ENCODE measurements at places on chromosomes 5 and 9.

DNA sequence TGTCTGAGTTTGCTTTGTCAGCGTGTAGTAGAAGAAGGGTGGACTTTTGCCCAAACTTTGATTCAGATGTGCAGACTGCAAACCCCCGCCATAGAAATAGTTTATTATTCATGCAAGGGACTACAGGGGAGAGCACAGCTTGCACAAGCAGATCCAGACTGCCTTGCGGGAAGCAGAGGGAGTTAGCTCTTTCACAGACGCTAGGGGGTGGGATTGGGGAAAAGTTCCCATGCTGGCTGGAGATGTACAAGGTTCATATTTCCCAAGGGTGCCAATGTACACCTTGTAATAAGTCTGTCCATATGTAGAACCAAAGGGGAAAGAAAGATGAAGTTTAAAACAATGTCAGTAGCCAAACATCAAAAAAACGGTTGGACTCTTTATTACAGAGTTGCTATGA, 749.7 kb upstream of the COX7C start:
- no peak for DNase-seq

- peak; percentile 38 for DNase-seq
These were observed at the start of gene SHISAL2B for GRCh38 chr5:64690417-64691151. TSS of gene SHISAL2B (plus strand) at chr5:64690503. CDS start at chr5:64690624, 121 bp downstream.

- no peak for DNase-seq
These were observed 14.4 kb downstream of the ADAMTS19 start for GRCh38 chr5:129474544-129474943.

- DNase-seq: no peak
These were observed 55.8 kb upstream of the SMARCA2 start for GRCh38 chr9:1959371-1959770.

GRCh38 chr5:36743891-36744772, 132.4 kb upstream of the NIPBL start:
- no peak for DNase-seq

DNA sequence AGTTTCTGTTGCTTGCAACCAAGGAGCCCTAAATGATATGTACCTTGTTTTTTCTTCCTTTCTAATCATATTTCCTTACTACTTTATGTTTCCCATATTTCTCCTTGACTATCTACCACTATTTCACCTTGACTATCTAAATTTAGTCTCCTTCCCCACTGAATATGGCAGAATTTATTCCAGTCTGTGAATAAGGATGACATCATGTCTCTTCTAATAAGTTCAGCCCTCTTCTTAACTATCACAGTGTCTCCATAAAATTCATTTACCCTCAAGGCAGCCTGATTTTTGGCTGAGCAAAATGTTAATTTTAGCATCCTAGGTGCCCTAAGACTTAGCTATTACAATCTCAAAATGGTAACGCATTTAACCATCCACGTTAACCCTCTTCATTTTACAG, 99.5 kb upstream of the EQTN start:
- no peak for DNase-seq

DNA sequence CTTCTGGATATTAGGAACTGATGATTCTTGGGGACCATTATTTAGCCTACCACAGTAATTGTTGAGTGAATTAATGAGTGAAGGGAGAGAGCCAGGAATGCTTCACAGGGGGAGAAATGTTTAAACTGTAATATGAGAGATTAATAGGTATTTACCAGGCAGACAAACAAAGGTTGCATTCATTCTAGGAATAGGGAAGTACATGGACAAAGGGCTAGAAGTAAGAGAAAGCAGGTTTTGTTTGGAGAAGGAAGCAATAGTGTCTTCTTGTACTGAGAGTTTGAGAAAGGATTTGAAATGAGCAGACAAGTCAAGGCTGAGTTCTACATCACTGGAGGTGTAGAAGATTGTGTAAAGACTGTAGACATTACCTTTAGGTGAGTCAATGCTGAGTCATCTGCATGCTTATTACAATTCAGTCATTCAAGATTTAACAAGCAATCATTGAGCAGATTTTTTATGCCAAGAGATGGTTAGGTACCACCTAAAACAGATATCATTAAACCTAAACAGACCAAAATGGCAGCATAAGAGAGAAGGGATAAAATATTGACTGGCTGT, 8.0 kb downstream of the TAF1L start:
- DNase-seq: no peak

GRCh38 chr5:143581649-143582048, 178.2 kb upstream of the NR3C1 start:
- no peak for DNase-seq

GRCh38 chr5:43553381-43553780, 3.5 kb downstream of the PAIP1 start:
- DNase-seq: no peak

DNA sequence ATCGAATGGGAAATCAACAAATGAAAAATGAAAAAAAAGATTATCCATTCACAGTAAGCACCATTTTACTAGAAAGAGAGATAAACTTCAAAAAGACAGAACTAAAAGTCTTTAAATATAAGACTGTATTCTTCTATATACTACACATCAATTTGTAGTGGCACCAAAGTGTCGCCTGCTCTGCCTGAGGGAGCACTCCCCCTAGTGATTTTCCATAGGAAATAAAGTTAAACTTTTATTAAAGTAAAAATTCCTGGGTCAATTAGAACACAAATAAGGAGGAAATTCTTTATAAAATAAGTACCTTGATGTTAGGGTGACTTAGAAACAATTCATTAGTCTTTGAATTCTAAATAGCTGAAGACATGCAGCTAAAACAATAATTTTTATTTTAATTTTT, 9.7 kb downstream of the RAD1 start:
- DNase-seq: no peak

DNA sequence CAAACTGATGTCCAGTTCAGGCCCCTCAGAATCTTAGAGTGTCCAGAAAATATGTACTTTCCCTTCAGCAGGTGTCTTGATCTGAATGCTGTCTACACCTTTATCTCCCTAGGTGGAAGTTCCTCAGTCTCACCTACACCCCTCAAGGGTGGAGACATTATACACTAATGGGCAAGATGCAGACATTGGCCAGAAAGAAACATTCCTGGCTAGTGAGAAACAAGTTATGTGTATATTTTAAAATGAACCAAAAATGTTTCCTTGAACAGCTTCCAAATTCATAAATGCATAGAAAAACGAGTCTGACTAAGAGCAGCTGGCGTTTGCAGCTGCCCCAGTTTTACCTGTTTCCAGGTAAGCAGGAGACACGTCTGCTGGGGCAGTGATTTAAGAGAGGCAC, 140.5 kb upstream of the IRX4 start:
- DNase-seq: no peak

DNA sequence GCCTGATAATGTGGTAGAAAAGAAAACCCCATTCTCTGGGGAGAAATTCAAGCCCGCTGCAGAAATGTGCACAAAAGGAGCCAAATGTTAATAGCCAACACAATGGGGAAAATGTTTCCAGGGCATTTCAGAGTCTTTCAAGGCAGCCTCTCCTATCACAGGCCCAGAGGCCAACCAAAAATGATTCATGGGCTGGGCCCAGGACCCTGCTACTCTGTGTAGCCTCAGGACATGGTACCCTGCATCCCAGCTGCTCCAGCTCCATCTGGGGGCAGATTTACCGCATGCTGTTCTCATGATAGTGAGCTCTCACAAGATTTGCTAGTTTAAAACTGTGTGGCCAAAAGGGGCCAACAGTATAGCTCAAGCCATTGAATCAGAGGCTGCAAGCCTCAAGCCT, 41.1 kb downstream of the RAPGEF6 start:
- DNase-seq: no peak

DNA sequence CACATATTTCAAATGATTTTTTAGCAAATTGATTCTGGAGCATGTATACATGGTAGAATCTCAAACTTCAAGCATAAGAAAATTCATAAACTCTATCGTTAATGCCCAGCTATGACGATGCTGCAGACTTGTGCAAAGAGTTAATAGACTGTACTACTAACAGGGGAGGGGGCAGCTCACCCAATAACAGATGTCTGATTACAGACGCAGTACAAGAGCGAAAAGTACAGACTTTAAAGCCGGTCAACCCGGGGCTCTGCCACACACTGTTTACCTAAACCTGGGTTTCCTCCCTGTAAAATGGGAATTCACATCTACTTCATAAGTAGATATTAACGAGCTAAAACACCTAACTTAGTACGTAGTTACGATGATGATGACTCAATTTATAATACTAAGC, 651 bp downstream of the TRIM23 start:
- DNase-seq: no peak

GRCh38 chr5:138752341-138752950, 779 bp upstream of the CTNNA1 start:
- no peak for DNase-seq

DNA sequence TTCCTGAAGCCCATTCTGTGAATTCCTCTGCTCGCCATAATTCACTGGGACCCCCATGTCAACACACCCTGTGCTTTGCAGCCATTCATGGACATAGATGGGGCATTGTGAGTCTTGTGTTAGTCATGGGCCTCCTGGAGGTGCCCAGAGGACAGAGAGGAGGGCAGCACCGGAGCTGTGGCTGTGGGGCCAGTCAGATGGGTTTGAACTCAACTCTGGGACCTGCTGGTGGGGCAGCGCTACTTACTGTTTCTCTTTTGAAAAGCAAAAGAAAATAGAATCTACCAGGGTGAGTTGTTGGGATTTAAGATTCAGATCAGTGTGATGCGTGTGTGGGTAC, 11.3 kb upstream of the EXOC3 start:
- no peak for DNase-seq

DNA sequence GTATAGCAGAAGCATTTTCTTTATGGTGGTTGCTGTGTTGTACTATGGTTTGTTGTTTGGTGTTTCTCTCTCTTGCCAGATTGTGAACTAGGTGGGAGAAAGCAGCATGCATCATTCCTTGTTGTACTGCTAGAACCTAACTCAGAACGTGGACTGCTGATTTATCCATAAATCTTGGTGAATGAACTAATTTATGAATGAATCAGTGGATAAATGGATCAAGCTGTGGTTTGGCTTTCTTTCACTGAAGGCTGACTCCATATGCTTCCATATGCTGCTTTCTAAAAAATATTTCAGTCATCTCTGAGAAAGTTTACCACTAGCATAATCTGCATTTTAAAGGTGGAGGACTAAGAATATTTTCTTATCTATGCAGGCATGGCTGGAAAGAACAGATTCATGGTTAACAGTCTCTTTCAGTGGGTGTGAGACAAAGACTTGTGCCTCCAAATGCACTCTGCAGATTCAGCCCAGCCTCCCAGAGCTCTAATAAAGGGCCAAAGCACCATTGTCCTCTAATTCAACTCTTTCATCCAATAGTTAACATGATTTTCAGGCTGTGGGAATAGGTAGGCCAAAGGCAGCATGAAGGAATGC, 237.7 kb downstream of the SH3GL2 start:
- DNase-seq: no peak

DNA sequence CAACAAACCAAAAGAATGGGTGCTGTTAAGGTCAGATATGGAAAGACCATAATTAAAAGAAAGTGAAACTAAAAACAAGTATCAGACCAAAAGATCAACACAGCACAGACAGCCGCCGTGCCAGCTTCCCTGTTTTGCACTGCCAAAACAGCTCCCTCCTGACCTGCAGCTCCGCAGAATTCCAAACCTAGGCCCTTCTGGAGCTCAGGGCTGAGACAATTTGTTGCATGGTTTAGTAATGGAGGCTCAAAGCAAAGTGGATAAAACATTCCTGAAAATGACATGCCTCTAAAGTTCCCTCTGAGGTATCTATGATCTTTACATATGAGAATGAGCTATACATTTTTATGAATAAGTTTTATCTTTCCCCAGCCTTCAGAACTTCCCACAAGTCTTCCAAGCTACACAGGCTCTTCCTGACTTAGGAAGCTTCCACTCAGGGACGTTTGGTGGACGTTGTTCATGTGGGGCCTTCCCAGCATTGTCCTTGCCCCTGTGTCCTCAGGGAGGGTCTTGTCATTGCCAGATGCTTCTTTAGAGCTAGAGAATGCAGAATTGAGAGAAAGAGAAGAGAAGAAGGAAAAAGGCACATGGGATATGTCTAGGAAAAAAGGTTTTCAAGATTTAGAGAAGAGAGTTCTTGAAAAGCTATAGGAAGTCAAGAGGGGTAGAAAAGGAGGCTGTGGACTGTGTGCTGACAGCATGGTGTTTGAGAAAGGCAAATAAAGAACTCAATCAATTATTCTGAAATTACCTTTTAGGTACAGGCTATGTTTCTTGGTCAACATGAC, 28.4 kb upstream of the SSBP2 start:
- DNase-seq: peak; percentile 36

DNA sequence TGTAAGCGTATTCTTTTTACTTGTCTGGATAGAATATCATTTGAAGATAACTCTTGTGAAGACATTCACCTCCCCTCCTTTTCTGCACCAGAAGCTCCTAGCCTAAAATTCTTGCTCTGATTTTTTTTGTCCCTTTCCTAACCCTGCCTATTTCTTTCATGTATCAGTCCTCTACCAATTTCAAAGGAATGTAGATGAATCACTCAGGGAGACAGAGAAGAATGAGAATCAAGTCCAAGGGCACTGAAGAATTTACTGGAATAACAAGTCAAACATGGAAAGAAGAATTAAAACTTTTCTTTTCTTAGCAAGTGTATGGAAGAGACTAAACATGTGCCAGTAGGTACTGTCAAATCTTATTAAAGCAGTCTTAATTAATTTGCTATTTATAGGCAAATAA, 618.7 kb downstream of the DNAH5 start:
- DNase-seq: no peak

GRCh38 chr9:114619191-114619761, 8.2 kb downstream of the TMEM268 start:
- DNase-seq: peak; percentile 50

- DNase-seq: no peak
These were observed 27.1 kb upstream of the ARL15 start for GRCh38 chr5:54337523-54337922.

DNA sequence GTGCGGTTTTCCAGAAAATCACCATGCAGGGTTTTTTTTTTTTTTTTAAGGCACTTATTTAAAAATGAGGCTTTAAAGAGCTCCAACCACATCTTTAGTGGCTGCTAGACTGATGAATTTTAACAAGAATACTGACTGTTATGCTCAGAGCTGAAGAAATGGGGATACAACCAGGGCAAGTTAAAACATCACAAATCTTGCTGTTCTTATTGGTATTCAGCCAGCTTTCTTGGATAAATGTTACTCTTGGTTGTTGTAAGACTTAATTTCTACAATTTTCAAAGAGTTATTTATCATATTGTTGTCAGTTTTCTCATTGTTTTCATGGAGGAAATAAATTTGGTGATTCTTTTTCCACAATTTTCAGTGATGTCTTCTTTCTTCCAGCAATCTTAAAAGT, 352.8 kb upstream of the FAM174A start:
- DNase-seq: no peak

DNA sequence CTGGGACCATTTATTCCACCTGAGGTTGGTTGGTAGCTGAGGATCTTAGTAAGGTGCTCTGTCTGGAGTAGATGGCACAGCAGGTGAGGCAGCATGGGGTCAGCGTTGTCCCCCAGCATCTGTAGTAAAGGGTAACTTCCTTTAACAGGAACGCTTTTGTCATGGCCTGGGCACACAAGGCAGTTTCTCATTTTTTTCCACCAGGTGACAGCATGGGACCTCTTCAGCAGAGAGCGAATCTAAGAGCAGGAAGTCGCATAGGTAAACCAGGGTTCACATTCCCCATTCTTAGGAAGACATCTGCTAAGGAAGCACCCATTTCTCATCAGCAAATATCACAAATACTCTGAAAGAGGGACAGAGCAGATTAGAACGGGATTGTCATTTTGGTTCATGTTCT, 56.5 kb downstream of the GPR107 start:
- DNase-seq: no peak
